Cortex of kidney (tissue), 1 donor: ENCODE measurements at places on chromosomes 1 and 21.

GRCh38 chr1:54355931-54356679 lies 50.1 kb downstream of the SSBP3 start:
- no peak for DNase-seq

- no peak for DNase-seq
Measured at GRCh38 chr21:43803558-43804300, 14.4 kb downstream of the RRP1 start.

DNA sequence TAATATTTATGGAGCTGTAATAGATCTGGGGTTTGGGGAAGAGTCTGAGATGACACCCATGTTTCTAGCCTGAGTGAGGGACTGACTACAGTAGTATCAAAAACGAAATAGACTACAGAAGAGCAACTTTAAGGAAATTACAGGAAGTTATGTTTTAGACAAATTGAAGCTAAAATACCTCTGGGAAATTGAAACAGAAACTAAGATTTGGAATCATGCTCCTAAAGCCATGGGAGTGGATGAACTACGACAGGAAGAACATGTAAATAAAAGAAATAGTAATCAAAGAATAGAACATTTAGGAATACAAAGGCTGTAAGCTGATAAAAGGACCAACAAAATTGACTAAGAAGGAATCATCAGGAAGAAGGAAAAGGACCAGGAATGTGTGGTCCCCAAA lies 68.9 kb downstream of the KIAA0319L start:
- DNase-seq, result no peak

GRCh38 chr21:41653954-41654491 lies 112.8 kb downstream of the RIPK4 start:
- DNase-seq, result no peak

- DNase-seq, result no peak
Measured at GRCh38 chr21:45122432-45123132, 48.2 kb downstream of the ADARB1 start.
